Left ventricle myocardium superior (tissue), 1 donor: ENCODE measurements at places on chromosomes 3 and 15. TPM values are rescaled to one million over a fixed set of nuclear protein-coding genes. Genes with fewer than 3 reads are reported as not detected.

DNA sequence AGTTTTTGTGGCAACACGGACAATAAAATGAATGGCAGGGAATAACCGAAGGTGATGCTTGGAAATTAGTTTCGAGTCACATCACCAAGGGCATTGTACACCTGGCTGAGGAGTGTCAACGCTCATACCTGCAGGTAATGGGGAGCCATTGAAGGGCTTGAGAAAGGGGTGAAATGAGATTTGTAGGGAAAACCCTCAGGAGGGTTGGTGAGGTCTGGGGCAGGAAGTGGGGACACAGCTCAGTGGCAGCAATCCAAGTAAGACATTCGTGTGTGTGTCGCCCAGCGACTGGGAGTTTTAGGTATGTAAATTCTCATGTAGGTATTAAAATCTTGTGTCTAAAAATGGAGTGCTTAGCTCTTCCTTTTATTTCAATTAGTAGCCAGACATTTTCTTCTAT is 14.3 kb downstream of the PARP14 start:
- DNase-seq: no peak

GRCh38 chr3:147422601-147423536 is 13.7 kb downstream of the ZIC1 start:
- DNase-seq: no peak

GRCh38 chr15:90637693-90638092 is 79.5 kb upstream of the BLM start:
- no peak for DNase-seq

GRCh38 chr15:58731756-58732535 is 17.6 kb downstream of the ADAM10 start:
- DNase-seq: no peak

The RAB7A gene
- total RNA-seq: 250 TPM

GRCh38 chr3:181739628-181740027 is 27.9 kb downstream of the SOX2 start:
- DNase-seq: no peak

The SLC28A1 gene
- 0.50 TPM for total RNA-seq

- peak; percentile 75 for DNase-seq
These were observed at the start of gene RAB6B for GRCh38 chr3:133895208-133896001. RAB6B (minus strand) TSS chr3:133895882; CDS start chr3:133895466, 416 bp downstream.

DNA sequence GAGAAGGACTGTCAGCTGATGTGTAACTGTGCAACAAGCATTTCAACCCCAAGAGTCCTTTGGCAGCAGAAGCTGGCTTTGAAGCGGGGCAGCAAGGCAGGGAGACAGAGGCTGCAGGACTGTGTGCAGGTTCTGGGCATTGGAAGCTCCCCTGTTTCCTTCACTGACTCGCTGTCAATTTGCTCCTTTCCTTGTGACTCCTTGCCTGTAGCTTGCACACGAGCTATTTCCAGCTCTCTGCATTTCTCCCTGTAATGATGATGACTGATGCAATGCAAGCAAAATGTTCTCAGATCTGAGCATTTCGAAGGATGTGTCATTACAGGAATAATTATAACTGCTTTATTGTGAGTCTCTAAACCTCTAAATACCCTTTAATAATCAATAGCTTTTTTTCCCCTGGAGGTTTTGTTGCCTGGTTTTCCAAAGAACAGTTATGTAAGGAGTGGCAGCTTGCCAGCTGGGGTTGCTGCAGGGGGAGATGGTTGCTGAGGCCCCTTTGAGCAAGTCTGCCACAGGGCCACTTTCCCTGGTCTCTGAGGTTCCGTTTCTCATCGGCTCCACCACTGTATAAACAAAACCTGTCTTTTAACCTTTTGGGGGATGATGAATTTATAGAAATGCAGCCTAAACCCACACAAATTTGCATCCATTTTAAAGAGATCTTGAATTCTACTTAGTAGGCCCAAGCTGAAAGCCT is 2.8 kb downstream of the APOD start:
- no peak for DNase-seq

DNA sequence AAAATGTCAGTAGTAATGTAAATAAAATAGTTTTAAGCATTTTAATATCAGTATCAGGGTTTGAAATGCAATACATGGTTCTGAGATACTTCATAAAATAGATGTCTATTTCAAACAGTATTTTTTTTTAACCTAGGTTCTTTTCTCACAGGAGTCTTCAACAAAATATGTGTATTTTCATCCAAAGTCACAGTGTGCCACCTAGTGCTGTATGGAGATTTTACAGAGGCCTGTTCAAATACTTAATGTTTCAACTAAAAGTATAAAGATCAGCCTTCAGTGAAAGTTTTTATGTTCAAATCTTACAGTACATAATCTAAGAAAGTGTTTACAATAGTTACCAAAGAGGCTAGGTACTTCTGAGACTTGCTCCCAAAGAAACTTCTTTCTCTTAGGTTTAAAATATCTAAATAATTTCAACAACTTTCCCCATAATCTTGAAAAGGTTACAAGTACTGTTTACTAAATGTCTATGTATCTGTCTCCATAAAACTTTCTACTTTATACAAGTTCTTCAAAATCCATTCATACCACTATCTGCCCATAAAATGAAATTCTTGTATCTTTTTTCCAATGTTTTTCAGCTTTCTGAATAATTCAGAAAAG is 38.3 kb downstream of the SCAPER start:
- DNase-seq: no peak

The IL17RB gene
- 3.1 TPM for total RNA-seq

- DNase-seq: no peak
These were observed 29.5 kb downstream of the AGTR1 start for GRCh38 chr3:148727231-148727630.

- DNase-seq: no peak
These were observed 105.2 kb upstream of the BNIP2 start for GRCh38 chr15:59794229-59794886.

DNA sequence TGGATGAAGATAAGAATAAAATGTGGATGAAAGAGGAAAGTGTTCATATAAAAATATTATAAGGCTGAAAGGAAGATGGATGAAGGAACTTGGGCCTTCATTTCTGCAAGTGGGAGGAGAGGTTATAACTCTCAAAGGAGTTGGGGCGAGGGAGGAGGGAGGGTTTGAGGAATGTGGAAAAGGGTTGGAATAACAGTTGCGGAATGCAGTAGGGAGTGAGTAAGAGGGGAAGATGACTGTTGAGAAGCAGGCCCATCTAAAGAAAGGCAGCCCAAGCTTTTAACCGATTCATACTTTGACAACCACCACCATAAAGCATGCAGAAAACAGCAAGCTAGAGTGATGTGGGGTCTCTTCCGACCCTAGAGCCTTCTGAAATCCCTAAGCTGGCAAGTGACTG is 8.3 kb upstream of the TM4SF4 start:
- DNase-seq: no peak

The ADIPOQ gene
- total RNA-seq: 4.0 TPM

DNA sequence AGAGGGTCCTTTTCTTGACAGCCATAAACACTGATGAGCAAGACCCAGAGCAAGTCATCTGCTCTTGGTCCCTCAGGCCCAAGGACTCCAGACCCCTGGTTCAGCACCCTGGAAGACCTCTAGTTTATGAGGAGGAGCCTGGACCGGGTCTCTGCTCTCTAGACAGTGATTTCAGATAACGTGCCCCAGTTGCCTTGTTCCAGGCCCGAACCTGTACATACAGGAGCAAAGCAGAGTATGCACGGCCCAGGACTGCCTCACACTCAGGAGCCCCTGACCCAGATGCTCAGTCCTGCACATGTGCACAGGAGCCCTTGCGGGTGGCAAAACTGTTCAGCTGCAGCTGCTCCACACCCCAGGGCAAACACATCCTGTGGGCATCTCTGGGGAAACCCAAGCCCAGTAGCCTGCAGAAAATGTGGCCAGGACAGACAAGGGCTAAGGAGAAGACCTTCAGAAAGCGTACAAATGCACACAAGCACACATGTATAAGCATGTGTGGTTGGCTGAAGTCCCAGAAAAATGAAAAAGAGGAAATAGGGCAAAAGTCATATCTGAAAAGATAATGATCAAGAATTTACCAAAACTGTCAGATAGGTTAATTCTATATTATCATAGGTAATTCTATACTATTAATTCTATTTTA is 59.9 kb upstream of the CORO2B start:
- DNase-seq: no peak

GRCh38 chr3:143608966-143609365 is 239.3 kb downstream of the SLC9A9 start:
- DNase-seq: no peak

The GATM gene
- total RNA-seq: 56.4 TPM

GRCh38 chr3:161096771-161097367 is 8.3 kb downstream of the B3GALNT1 start:
- DNase-seq: no peak

DNA sequence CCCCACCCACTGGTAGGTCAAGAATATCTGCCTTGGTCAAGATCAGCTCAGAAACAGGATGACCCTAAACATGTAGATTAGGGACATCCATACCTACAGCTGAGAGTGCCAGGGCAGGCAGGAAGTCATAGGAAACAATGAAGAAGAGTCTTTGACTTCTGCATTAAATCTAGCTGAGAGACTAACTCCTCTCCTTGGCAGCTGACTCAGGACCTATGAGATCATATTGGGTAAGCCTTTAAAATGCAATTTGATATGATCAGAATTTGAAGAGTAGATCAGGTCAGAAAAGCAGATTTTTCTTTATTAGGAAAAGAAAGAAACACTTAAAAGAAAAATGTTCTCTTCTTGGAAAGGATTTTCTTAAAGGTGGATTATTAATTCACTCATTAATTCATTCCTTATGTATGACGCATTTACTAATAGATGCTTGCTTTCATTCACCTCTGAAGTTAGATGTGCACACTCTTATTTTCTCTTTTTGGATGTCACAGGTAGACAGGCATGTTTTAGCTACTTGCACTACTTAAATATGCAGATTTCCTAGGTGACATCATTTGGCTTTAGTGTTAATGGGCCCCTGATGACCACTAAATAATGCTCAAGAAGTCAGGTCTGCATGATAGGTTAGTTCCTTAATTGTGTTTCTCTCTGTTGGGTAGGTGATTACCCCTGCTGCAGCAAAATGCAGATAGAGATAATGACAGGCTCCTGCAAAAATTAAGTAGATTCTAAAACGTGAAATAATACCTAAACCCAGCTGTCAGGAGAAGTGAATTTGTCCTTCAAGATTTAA is 35.7 kb upstream of the GSK3B start:
- DNase-seq: no peak

DNA sequence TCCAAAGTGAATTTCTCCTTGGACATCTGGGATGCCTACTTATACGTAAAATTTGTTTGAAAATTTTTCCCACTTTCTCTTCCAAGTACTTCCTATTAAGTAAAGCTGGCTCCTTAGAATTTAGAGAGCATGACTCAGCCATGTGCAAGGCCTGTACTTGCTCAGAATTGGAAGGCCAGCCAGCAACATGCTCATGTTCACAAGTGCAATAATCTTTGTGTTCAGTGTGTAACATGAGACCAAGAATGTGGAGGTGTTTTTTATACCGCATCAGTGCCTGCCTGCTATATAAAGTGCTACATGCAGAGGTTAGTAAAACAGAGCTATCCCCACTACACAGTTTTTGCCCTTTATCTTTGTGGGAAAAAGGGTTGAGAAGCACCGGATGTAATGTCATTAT is 151.9 kb upstream of the FEZF2 start:
- DNase-seq: no peak

The GOLGA8R gene
- total RNA-seq: 5.2 TPM

The BFSP2 gene
- not detected for total RNA-seq

The DLL4 gene
- 11.6 TPM for total RNA-seq

DNA sequence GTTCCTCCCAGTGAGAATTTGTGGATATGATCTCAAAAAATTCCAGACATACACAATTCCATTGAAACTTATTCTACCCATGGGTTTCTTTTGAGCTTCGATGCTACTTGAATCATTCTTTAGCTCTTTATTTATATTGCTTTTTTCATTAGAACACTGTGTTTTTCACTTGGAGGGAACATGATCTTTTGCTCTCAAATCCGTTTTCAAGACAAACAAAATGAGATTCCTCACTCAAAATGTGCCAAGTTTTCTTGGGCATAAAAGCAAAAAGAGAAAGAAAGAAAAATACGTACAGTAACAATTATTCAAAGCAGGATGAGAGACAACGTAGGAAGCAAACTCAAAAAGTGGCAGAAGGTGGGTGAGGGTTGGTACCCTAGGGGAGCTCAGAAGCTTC is 118.8 kb upstream of the PDZRN3 start:
- no peak for DNase-seq

The PML gene
- 20.8 TPM for total RNA-seq

DNA sequence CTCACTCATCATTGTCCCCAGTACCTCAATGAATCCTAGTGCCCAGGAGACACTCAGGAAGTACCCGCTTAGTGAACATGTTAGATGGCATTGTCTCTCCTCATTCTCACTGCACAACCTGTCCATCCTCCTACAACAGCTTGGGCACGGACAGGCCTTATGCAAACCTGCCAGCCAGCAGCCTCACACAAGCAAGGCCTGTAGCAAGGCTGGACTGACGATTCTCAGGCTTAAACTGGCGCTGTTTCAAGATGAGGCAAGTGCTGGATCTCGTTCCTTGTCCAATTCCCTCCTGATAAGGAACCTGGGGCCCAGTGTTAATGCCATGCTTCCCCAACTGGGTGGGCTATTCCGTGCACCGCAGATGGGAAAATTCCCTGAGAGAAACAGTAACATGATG is 59.0 kb downstream of the CDCP1 start:
- DNase-seq: no peak

DNA sequence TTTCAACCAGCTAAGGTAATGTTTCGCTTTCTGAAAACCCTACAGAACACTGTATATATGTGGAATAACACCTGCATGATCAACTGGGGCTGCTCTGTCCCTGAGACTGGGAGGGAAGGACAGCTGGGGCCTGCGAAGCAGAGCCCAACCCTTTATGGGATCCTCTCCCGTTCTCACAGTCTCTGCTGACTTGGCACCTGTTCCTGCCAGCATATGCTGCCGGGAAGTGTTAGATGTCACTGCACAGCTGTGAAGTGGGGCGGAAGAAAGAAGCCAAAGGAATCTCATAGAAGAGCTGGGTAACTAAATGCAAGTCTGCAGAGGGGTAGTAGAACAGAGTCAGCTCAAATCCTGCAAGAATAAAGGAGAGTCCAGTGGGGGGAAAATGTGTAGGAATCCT is 29.6 kb downstream of the LRRC3B start:
- DNase-seq: peak; percentile 68

The SLC6A20 gene
- total RNA-seq: not detected

The FOXL2 gene
- not detected for total RNA-seq

GRCh38 chr15:70265466-70265978 is 167.8 kb upstream of the TLE3 start:
- DNase-seq: no peak

- no peak for DNase-seq
These were observed 8.8 kb downstream of the NECTIN3 start for GRCh38 chr3:111080413-111080812.
